ENCODE measurements at places on chromosomes 2 and 18.

- no peak for DNase-seq
Observed at GRCh38 chr2:47038656-47039488, 116.2 kb downstream of the STPG4 start.

DNA sequence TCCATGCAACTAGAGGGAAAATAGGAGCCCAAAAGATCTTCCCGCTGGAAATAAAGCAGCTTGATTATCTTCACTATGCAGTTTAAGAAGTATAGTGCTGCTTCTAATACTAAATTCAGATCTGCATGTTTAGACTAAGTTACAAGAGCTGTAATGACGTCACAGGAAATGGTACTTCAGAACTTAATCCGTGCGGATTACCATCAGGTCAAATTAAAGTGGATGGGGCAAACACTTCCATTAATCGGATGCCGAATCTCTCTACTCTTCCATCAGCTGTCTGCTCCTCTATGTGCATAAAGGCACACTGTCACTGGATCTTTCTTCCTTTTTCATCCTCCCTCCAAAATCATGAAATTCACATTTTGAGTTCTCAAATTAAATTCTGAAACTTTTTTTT is 52.6 kb downstream of the TRAPPC12 start:
- no peak for DNase-seq

DNA sequence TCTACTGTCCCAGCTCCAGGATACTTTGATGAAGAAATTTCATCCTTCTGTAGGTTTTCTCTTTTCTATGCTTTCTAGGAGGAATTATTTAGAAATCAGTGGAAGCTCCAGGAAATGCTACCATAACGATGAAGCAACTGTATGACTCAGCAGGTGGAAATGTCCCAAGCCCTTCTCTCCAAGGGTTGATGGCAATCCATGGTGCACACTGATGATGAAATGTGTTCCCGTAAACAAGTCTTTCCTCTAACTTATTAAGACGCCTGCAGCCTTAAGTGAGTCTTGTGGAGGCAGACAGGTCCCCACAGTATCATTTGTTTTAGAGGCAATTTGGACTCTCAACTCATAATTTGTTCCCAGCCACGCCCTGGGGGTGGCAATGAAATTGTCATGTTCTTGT is 777.6 kb upstream of the SOX11 start:
- no peak for DNase-seq

- no peak for DNase-seq
Observed at GRCh38 chr2:74000666-74001065, 16.0 kb downstream of the TET3 start.

DNA sequence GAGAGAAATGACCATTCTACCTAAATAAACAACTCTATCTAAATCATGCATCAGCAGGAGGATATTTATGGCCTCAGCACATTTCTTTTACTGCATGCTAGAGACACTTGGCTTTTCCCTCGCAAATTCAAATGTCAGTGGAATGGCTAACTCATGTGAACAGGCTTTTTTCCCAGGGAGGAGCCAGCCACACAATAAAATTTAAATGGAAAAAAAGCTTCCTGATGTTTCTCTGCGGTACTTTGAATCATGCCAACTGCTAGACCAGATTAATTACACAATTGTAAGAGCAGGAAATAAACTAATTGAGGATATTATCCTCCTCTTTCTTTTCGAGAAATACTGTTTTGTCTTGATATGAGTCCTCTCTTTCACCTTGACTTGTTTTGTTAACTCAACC is 676.3 kb downstream of the IRS1 start:
- DNase-seq = no peak

GRCh38 chr2:31940920-31941319 is 69.9 kb downstream of the MEMO1 start:
- DNase-seq = no peak

GRCh38 chr18:48066225-48066652 is 135.8 kb upstream of the SMAD2 start:
- DNase-seq = no peak

- no peak for DNase-seq
Observed at GRCh38 chr2:143321994-143322393, 192.8 kb downstream of the ARHGAP15 start.

DNA sequence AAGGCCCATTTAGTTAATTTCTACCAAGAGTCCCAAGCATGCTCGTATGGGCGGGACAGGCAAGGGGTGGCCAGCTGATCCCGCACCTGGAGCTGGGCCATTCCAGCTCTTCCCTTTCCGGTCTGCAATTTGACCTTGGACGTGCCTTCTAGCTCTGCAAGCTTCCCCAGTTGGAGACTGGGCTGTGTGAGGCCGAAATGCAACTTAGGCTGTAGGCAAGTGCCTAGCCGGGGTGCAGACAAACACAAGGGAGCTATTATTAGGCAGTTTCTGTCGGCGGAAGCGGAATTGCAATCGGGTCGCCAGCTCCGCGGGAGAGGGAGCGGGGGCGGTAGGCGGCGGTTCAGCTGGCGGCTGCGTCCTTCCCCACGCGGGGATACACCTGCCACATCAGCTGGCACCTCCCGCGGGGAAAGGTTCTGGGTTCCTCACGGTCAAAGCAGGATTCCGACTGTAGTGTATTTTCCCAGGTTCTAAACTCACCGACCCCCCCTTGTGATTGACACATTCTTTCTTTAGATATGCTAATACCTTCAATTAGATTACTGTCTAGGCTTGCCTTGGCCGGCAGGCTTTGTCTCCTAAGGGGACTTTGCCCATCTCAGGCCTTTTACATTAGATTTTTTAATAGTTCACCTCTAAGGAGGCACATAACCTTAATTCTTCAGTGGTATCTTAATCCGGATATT is 17.1 kb upstream of the ZNF532 start:
- DNase-seq = no peak

DNA sequence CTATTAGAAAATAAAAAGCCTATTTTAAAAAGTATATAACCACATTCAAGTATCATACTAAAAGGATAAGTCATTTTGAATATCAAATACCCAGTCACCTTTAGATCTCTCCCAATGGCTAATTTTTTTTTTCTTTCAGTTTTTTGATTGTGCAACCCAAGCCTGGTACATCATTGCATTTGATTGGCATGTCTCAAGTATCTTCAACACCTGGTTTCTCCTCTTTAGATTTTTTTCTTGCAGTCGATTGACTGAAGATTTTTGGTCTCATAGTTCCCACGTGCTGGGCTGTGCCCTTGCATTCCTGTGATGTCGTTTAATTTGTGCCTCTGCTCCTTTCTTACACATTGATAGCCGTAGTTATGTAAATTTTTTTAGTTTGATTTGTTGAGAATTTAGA is 40.7 kb downstream of the ATIC start:
- no peak for DNase-seq

DNA sequence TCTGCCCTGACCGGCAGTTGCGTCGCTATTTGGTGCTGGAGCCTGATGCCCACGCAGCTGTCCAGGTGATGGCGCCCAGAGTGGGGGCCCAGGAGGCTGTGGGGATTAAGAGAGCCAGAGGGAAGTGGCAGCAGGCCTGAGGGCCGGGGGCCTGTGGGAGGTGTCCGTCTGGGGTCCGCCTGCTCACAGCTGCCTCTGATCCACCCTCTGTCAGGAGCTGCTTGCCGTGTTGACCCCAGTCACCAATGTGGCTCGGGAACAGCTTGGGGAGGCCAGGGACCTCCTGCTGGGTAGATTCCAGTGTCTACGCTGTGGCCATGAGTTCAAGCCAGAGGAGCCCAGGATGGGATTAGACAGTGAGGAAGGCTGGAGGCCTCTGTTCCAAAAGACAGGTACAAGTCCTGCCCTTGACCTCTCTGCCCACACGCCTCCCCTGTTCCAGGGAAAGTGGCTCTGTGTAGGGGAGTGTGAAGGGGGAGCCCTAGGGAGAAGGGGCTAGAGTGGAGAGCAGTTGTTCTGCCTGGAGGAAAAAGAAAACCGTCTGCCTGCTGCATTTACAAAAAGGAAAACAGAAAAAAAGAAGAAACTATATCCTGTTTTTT is 11.6 kb downstream of the STK11IP start:
- DNase-seq = no peak

- no peak for DNase-seq
Observed at GRCh38 chr2:85933753-85934594, 45.2 kb upstream of the ST3GAL5 start.

GRCh38 chr2:120516679-120517314 is 170.9 kb downstream of the INHBB start:
- no peak for DNase-seq

DNA sequence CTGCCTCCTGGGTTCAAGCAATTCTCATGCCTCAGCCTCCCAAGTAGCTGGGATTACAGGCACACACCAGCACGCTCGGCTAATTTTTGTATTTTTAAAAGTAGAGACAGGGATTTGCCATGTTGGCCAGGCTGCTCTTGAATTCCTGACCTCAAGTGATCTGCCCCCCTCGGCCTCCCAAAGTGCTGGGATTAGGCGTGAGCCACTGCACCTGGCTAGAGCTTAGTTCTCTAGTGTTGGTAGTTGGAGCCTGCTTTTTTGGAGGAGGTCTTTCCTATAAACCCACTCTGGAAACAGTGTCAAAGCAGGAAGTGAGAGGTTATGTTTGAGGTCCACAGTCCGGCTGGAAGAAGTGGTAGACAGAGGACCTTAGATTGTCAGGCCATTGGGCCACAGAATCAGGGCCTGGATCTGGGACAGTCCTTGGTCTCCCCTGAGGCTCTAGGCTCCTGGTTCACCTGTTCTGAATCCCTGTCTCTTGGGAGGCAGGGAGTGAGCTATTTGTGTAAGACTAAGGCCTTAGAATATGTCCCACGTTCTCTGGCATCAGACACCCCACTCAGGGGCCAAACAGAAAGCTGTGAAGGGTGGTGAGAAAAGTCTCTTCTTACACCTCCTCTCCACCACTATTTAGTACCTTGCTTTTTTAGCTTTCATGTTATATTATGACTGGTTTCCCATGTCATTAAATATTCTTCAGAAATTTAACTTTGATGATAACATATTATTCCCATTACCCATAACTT is 34.5 kb downstream of the PCBP1 start:
- DNase-seq = no peak

DNA sequence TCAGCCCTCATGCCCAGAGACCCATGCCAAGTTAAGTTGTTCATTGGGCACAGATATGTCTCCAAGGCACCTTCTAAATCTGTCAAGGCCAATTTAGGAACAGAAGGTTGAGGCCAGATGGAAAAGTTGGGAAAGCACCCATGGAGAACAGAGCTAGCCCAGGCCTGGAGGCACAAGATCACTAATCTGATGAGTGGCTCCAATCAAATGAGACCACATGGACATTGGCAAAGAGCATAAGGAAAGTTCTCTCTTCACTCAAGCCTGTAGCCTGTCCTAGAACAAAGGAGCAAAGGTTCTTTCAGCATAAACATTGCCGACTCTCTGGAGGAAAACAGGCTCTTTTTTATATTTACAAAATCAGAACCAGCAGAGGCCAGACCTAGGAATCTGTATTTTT is 154.8 kb downstream of the RNF152 start:
- no peak for DNase-seq

GRCh38 chr2:46119453-46119852 is 177.8 kb upstream of the EPAS1 start:
- no peak for DNase-seq

GRCh38 chr2:133496501-133497269 is 71.6 kb downstream of the NCKAP5 start:
- no peak for DNase-seq

GRCh38 chr2:162090109-162090508 is 16.1 kb upstream of the DPP4 start:
- DNase-seq = no peak

DNA sequence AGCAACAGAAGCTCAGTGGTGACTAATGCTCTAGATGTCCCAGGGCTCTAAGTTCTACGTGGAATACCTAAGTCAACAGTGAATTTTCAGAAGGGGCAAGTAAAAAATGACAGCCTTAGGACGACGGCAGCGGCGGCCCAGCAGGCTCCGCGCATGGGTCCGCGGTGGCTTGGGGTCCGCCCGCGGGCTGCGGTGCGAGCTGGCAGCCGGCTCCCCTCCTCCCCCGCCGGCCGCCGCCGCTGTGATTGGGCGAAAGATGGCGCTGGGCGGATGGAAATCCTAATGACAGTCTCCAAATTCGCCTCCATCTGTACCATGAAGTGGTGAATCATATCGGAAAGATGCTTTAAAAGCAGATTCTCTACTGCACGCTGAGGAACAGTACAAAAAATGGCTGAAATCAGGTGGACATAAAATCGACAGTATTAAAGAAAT is 74.7 kb downstream of the HNRNPLL start:
- no peak for DNase-seq

- no peak for DNase-seq
Observed at GRCh38 chr2:239767021-239767905, 257.9 kb downstream of the NDUFA10 start.

DNA sequence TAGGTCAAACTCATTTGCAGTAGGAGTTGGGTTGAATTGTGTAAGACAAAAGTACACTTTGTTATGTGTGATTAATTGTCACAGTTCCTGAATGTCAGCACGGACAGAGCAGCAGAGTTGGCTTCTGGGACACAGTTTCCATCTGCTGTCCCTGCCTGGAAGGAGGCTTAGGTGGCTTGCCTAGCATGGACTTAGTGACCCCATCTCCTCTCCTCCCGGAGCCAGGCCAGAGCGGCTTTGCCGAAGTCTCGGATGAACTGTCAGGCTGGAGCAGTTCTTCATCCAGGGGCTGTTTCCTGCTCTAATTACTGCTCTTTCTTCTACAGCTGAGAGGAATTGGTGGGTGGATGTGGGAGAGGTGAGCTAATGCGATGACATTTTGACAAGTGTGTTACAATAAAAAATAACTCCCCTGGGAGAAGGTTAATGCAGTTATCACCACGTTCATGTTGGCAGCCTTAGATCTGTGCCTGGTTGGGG is 102.0 kb downstream of the SH3RF3 start:
- DNase-seq = no peak

GRCh38 chr2:98656800-98657199 is 48.4 kb downstream of the UNC50 start:
- DNase-seq = no peak

DNA sequence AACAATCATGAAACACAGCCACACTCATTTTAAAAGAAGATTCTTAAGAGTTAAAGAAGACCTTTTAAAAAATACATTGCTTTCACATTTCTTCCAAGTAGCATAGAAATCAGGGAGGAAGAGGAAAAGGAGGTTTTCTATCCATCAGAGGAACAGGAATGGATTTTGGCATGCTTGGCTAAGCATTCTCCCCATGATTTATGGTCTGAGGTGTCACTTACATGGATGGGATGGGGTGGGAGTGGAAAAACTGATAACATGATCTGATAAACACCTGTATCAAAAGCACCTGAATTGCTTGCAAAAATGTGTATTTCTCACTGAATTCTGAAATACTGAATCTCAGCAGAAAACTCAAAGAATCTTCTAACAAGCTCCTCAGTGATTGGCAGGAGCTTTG is 265.9 kb downstream of the NRXN1 start:
- no peak for DNase-seq

- no peak for DNase-seq
Observed at GRCh38 chr2:42470706-42471105, 23.1 kb downstream of the KCNG3 start.

- no peak for DNase-seq
Observed at GRCh38 chr2:148253685-148254084, 232.8 kb downstream of the MBD5 start.

- DNase-seq = no peak
Observed at GRCh38 chr2:42542871-42543270, 25.6 kb upstream of the MTA3 start.

All from stimulated activated CD8-positive, alpha-beta memory T cell treated with anti-CD3 and anti-CD28 coated beads, Interleukin-4, amount 100 ng/mL, for 1 hour (primary cell).